ENCODE measurements at places on chromosomes 6 and 20.

DNA sequence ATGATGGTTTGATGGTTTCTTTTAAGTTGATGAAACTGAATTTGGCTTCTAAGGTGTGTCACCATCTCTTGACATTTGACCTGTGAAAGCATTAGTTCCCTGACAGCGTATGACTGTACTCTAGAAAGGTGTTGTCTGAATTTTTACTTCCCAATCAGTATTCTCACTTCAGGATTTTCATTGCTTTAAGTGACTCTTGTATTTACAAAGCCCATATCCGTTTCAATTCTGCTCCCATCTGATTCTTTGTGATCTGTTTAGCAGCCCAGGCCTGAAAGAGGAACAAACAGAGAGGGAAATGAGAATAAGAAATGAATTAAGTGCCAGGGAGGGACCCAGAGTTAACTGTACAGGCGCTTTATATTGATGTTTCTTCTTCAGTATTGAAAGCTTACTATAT lies 73.7 kb downstream of the FARS2 start:
- no peak for DNase-seq

DNA sequence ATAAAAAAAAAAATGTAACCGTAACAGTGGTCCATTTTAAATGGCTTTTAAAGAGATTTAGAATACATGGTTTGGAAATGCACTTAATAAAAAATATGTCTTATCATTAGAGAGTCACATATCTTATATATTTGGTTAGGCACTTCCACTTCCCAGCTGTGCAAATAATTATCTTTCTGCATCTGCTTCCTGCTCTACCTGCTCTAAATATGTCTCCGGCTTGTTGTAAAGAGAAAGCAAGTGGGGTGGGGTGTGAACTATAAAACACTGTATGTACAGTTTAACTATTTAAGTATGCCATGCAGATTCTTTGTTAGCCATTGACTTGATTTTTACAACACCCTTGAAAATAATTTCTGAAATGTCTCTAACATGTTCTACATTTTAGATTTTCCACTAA lies 106.3 kb downstream of the NKAIN2 start:
- no peak for DNase-seq

- peak; percentile 16 for DNase-seq
These were observed 1.3 kb downstream of the MAN1A1 start for GRCh38 chr6:119348096-119348747.

GRCh38 chr20:9082741-9083140 lies 13.9 kb downstream of the PLCB4 start:
- DNase-seq: no peak

GRCh38 chr20:50151034-50151743 lies 2.3 kb downstream of the PEDS1 start:
- DNase-seq: no peak

DNA sequence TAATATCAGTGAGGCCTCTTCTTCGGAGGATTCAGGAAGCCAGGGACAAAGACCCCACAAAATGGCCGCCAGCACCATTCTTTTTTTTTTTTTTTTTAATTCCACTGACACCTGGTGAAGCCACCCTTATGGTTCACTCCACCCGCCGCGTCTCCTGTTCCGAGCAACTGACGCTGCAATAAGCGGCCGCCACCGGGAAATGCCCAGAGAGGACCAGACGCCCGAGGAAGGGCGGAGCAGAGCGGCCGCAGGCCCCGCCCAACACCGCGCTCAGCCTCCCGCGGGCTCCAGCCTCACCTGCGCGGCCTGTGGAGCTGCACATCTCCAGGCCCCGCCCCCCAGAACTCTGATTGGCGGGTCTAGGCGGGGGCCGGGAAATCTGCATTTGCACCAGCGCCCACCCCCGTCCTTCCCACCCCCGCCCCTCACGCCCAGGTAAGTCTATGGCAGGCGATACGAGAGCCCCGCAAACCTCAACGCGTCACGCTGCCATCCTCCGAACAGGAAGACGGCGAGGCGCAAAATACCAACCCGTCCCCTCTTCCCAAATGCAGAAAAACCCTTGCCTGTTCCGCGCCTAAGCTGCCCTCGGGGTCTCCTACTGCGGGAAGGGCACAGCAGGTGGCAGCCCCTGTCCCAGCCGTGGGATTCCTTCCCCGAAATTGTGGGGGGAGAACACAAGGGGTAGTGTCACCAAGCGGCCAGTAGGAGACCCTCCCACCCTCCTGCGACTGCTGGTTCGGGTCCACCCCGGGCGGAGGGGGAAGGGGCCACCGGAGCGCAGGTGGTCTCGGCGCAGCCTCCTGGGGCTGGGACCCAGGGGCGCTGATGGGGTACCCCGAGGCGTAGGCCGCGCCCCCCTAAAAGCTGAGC lies 960 bp downstream of the ATP9A start:
- DNase-seq: peak; percentile 23

DNA sequence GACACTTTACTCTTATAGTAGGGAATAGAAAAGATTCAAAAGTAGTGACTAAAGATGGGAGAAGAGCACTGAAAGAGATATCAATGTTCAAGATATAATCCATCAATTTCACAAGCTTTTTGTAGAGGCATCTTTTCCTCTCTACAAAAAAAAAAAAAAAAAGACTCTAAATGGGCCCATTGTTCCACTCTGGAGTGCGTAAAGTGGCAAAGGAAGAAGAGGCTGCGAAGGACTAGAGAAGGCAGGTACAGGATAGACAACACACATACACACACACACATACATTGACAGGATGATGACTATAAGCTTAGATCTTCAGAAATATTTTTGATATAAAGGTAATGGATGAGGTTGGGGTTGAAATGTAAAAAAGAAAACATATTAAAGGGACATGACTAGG lies 157.6 kb downstream of the HIVEP2 start:
- no peak for DNase-seq

- no peak for DNase-seq
These were observed 174.7 kb downstream of the DHX35 start for GRCh38 chr20:39136798-39137197.

DNA sequence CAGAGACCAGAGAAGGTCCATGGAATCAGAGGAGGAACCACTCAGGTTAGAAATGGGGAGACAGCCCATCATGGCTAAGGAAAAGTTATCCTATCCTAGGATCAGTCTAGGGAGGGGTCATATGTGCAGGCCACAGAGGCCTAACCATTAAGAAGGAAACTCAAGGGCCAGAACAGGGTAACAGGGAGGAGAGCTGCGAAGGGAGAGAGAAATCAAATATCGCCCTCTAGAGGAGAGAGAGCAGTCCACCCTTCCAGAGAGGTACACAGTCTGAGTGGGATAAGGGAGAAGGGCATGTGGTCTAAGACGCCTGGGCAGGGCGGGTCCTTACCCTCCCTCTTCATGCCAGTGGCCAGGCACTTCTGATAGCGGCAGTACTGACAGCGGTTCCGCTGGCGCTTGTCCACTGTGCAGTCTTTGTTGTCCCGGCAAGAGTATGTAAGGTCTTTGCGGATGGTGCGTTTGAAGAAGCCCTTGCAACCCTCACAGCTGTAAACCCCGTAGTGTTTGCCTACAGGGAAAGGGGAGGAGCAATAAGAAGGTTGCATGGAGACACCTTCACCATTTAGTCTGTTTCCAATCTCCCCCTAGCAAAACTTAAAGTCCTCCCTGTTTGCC lies 2.9 kb downstream of the RXRB start:
- no peak for DNase-seq

- no peak for DNase-seq
These were observed 8.6 kb upstream of the FOXF2 start for GRCh38 chr6:1380625-1381427.

- DNase-seq: no peak
These were observed 99.9 kb upstream of the RIN2 start for GRCh38 chr20:19658137-19658536.

- no peak for DNase-seq
These were observed 127.6 kb upstream of the FAM184A start for GRCh38 chr6:119205911-119206618.

DNA sequence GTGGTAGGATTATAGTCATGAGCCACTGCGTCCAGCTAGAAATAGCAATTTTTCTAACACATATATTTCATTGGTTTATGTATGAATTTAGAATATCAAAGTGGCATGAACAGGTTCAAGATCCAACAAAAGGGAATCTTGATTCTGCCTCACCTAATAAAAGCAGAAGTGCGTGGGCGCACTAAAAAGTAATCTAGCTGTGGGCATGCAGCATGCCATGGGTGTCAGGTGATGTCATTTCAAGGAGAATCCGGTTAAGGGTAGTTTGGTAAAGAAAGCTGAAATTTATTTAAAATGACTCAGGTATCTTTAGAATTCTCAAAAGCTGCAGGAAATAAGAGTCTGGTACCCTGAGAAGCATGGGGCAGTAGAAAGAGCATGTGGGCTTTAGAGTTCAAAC lies 17.6 kb downstream of the LRRN4 start:
- no peak for DNase-seq

- DNase-seq: no peak
These were observed 26.5 kb upstream of the RPS6KA2 start for GRCh38 chr6:166653639-166653941.

GRCh38 chr6:140001821-140002341 lies 627.4 kb upstream of the CITED2 start:
- no peak for DNase-seq

- no peak for DNase-seq
These were observed 167.0 kb downstream of the ERMARD start for GRCh38 chr6:169918239-169918953.

- DNase-seq: no peak
These were observed 22.7 kb upstream of the BMP2 start for GRCh38 chr20:6744805-6745204.

DNA sequence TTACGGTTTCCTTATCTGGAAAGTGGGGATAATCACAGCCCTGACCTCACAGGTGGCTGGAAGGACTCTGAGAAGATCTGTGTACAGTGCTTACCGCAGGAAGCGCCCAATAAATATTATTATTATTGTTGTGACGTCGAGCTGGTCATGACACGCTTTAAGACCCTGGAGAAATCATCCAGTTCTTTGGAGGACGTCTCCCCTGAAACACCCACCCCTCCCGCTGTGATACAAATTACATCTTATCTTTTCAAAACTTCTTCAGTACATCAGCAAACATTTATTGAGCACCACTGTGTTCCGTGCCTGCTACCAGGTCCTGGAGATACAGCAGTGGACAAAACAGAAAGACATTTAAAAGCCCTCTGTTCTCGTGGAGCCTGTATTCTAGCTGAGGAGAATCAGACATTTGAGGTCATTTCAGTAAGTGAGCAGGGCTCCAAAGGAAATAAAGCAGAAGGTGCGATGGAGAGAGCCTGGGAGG lies 118.7 kb downstream of the CEBPB start:
- DNase-seq: no peak

GRCh38 chr6:100203400-100203799 lies 209.4 kb upstream of the MCHR2 start:
- DNase-seq: no peak

GRCh38 chr6:142802124-142802523 lies 142.9 kb downstream of the HIVEP2 start:
- peak; percentile 44 for DNase-seq

DNA sequence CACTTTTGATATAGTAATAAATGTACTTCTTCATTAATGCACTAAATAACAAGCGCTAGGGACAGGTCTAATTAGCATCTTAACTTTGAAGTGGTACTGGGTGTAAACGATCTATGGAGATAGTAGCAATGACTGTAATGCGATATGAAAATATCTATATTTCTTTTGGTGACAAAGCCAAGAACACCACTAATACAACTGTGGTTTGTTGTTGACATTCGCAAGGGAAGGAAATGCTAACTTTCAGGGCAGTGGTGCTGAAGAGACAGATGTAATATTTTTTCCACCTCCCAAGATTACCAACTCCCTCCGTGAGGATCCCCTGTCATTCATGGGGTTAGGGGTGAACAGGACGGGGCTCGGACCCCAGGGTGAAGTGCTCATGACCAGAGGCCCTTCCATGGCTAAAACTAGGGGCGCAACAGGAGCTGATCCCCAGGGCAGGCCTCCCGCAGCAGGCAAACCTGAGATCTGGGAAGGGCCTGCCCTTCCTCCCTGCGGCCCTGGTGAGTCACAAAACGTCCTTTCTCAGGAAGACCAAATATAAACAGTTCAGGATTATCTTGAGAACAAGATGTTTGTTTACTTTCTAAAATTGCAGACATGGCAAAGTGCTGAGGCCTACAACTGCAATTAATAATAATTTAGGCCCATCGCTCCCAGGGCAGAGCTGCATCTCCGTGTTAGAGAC lies 65.0 kb upstream of the TOX2 start:
- DNase-seq: no peak

- DNase-seq: peak; percentile 97
These were observed at the start of gene PDRG1 for GRCh38 chr20:31951530-31952453. Gene PDRG1, minus strand, starts transcription at chr20:31952046. Its CDS starts 85 bp downstream, at chr20:31951961.

DNA sequence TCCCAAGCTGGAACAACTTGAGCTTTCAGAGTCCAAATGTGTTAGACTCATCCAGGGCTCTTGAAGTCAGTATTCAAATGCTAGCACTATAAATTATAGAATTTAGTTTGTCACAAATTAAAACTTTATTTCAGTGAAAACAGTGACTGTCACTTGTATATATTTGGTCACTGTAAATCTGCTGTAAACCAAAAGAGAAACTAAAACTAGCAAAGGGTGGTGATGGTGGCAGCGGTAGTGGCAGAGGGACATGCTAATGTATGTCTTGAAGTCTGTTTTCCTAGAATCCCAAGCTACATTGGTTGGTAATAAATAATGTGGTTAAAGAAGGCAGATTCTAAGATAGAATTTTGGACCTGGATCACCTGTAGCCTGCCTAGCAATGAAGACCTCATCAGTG lies 140.4 kb upstream of the CENPW start:
- DNase-seq: no peak

DNA sequence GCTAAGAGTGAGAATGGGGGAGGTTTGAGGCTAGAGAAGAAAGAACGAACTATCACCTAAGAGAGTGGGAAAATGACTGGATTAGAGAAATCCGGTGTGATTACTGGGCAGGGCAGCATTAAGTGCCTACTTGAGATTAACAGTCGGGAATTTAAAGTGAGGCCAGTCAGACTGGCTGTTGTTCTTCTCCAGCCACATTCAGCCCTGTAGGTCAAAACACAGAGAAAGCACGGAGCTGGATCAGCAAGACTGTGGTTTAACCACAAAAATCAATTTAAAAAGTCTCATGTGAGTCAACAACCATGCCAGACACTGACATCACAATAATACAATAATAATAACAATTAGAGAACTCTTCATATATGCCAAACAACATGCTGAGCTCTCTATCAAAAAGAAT lies 301.9 kb upstream of the SGK1 start:
- DNase-seq: no peak

GRCh38 chr6:119620846-119621555 lies 271.4 kb upstream of the MAN1A1 start:
- DNase-seq: no peak

DNA sequence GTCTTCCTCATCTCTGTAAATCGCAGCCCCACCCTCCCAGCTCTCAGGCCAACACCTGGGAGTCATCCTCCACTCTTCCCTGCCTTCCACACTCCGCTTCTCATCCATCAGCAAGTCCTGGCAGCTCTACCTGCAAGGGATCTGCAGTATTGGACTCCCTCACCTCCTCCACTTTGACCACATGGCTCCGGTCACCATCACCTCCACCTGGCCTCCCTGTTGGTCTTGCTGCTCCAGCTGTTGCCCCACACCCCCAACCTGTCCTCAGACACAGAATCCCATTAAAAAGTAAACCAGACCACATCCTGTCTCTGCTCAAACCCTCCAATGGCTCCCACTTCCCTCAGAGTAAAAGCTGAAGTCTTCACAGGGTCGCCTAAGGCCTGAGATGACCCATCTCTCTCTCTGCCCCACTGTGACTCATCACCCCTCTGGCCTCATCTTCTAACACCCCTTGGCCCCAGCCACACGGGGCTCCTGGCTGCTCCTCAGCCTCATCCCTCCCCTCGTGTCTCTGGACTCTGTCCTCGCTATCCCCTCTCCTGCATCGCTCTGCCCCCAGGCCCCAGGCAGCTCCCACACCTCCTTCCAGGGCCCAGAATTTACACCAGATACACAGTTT lies 185.1 kb upstream of the SULF2 start:
- DNase-seq: no peak
